CD4-positive, alpha-beta T cell treated with Interleukin-1 beta for 1 hour (primary cell): ENCODE measurements at places on chromosomes 12 and 14.

DNA sequence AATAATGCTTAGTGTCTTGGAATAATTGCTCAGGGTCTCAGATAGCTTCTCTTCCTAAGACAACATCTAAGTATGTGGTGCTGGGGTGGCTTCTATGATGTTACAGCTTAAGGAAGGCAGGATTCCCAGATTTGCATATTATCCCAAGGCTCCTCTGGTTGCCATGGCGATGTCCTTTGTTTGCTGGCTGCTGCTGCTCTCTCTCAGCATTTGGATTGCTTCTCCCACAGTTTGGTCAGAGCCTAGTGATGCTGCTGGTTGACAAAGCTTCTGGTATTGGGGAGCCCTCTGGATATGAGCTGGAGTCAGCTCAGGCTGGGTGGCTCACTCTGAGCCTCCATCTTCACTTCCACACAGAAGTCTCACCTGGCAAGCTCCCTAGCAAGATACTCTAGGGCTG, 56.4 kb upstream of the FBXO33 start:
- no peak for DNase-seq

GRCh38 chr12:69921831-69922230, 96.8 kb downstream of the MYRFL start:
- DNase-seq, result no peak

DNA sequence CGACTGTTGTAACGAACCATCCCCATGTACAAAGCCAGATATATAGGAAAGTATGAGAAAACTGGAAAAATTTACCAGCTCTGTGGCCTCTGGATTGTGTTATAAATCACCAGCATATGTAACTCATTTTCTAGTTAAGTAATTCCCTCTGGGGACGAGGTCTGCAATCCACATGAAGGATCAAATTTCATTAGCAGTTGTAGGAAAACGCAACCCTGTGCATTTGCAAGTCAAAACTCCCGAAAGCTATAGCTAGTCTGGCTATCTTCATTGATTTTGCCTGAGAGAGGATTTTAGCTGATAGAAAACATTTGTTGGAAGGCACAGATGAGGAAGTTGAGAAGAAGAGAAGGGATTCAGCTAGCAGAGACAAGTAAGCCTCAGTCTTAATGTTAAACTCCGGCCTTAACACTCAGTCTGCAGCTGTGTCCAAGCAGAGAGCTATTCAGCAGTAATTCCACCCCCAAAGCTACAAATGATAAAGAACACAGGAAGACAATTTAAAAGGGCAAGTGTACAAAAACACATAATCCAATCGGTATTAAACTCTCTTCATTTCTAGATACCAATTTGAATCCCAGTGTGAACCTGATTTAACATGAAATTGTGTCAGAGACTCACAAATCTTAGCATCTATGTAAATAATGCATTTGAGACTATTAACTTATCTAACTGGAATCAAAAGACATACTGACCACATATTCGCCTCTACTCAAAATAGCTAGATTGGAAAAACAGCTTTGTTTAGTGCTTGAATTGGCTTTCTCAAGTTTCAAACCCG, 54.2 kb upstream of the CERS5 start:
- DNase-seq, result no peak

DNA sequence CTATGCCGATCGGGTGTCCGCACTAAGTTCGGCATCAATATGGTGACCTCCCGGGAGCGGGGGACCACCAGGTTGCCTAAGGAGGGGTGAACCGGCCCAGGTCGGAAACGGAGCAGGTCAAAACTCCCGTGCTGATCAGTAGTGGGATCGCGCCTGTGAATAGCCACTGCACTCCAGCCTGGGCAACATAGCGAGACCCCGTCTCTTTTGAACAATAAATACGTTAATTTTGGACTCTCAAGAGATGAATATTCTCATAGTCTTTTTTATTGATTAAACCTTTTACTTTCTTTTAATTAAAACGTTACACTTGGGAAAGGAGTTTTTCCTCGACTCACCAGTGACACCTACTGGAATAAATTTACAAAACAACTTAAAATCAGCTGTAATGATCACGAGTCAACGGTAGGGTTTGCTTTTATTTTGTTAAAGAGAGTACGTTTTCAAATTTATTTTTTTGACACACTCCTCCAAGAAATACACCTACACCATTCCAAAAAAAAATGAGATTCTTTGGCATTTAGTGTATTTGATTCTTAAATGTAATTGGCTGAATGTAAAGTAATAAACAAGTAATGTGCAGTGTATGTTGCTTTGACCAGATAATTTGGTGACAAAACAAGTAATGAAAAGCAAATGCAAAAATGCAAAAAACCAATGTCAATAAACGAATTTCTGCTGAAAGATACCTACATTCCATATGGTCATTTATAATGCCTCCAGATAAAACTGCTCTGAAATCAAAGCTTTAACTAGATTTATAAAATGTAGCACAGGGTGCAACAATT, 687 bp upstream of the RPS29 start:
- no peak for DNase-seq

- DNase-seq, result no peak
Measured at GRCh38 chr14:30243805-30244204, 315.2 kb upstream of the G2E3 start.

GRCh38 chr12:14393751-14394150, 28.3 kb downstream of the ATF7IP start:
- no peak for DNase-seq

- DNase-seq, result no peak
Measured at GRCh38 chr12:4701395-4702190, 18.6 kb upstream of the GALNT8 start.

DNA sequence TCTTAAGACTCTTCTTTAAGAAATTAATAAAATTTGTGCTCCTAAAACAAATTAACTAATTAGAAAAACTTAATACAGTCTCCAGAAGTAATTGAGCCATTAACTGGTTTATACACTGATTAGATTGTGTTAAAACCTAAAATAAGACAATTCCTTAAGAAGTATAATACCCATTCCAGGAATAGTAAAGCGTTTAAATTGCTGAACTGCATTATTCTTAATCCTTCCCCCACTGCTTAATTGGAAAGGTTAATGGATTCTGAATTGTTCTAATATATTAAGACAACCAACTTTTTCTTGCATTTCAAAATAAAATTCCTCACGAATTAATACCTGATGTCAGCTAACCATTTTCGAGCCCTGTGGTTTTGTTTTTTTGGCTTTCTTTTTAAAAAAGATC, 128.4 kb downstream of the KICS2 start:
- no peak for DNase-seq

DNA sequence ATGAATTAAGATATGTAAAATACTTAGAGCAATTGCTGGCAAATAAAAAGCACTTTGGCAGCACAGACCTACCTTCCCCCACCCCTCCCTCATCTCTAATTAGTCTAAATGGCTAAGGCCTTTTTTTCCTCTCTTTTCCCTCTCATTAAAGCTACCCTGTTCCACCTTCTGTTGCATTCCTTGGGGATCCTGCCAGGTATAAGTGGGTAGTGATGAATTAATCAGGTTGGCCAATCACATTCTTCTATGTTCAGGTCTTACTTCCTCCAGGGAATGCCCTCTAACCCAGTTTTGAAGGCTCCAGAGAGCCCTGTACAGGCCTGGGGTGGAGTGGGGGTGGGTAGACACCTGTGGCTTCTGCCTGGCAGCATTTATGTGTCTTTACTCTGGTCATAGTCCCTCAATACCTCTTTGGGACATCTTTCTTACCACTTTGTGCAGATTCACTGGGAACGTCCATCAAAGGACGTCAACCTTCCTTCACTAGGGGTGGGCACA, 28.4 kb downstream of the HSPB8 start:
- DNase-seq, result no peak

DNA sequence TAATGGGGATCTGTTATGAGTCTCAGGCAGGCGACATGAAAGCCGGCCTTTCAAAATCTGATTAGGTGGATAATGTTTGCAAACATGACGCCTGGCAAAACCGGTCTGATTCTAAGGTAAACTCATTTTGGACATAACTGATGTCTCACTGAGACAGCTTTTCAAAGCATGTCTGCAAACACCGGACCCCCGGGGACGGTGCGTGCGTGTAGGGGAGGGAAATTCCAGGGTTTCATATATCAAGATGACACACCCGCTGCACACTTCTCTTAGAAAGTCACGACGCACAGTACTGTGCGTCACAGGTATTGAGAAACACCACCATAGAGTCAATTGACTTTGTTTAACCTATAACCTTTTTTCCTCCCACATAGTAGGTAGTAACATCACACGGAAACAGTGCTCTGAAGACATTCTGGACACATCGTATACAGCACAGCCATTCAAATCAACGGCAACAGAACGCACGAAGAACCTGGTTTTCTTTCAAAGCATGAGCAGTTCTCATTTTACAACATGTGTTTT, 43.9 kb upstream of the TESC start:
- no peak for DNase-seq

DNA sequence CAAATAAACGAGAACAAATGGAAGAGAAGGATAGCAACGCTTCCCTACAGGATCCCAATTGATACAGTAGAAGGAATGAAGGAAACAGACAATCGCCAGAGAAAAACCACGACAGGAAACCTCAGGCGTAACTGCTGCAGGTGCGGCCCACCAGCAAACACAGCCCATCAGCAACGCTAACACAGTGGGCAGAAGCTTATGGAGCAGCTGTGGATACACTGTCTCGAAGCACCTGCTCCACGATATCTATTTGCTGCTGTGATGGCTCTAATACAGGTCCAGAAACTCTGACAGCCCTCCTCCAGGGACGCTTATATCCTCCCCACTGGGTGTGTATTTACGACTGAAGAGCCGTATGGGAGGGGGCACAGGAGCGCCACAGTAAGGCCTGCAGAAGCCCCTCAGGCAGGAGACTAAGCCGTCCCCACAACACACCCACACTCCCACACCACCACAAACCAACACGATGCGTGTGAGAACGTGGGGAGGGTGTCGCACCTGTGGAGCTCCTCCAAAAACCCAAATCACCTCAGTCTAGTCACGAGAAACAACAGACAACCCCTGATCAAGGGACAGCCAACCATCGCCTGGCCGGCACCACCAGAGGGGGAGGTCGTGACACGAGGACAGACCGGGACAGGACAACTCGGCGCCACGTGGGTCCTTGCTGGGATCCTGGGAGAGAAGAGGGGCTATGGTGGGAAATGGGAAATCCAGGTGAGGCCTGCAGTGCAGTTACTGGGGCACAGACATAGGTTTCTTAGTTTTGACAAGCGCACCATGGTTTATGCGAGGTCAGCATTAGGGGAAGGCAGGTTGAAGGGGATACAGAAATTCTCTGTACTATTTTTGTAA, 24.0 kb downstream of the POLE start:
- no peak for DNase-seq

GRCh38 chr12:131349397-131350127, 361.3 kb upstream of the SFSWAP start:
- no peak for DNase-seq

GRCh38 chr12:112798048-112798760, 6.7 kb downstream of the RPH3A start:
- DNase-seq, result no peak

- DNase-seq, result no peak
Measured at GRCh38 chr12:96208801-96209549, 14.8 kb downstream of the ELK3 start.

- DNase-seq, result no peak
Measured at GRCh38 chr12:131829356-131829747, 1.2 kb downstream of the MMP17 start.

- DNase-seq, result no peak
Measured at GRCh38 chr12:45089411-45090075, 38.6 kb upstream of the DBX2 start.

GRCh38 chr12:25997201-25997963, 38.9 kb downstream of the RASSF8 start:
- no peak for DNase-seq

GRCh38 chr12:100554608-100555077, 18.8 kb upstream of the GAS2L3 start:
- DNase-seq, result no peak
